ENCODE measurements at places on chromosomes 4 and X.

- DNase-seq: no peak
These were observed 54.1 kb downstream of the CCNI start for GRCh38 chr4:77021614-77022089.

- DNase-seq: no peak
These were observed 1323.4 kb downstream of the RAPGEF2 start for GRCh38 chr4:160426233-160426632.

DNA sequence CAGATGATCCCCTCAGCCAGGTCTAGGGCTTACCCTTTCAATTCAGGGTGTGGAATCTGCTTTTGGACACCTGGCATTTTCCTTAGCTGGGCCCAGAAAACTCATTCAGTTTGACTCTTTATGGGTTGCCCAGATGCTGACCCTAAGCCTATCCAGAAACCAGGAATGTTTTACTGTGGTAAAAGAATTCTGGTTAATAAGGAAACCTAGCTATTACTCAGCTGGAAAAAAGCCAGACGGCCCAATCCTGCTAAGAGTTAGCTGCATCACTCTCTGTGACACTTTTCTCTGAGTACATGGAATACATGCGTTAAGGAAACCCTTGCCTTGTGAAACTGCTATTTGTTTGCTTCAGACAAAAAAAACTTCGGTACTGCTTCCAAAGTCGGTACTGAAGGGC lies 28.0 kb downstream of the ING2 start:
- DNase-seq: no peak

GRCh38 chr4:10809905-10810304 lies 125.3 kb upstream of the CLNK start:
- DNase-seq: no peak

GRCh38 chrX:53288189-53288588 lies 6.8 kb upstream of the IQSEC2 start:
- DNase-seq: no peak

DNA sequence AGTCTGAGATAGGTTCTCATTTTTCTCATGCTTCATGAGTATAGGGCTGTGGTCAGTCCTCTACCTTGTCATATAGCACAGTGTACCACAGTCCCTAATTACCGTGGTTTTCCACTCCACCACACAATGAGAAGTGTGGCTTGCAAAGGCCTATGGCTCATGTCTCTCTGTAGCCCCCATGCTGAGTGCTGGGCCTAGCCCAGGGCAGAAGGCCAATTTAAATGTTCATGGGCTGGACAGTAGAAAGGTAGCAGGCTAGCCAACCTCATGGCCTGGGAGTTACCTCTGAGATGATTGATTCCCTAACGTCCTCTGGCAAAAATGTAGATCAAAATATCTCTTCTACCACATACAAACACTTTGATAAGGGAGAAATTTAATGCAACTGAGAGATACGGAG lies 222.5 kb downstream of the AFF2 start:
- no peak for DNase-seq

DNA sequence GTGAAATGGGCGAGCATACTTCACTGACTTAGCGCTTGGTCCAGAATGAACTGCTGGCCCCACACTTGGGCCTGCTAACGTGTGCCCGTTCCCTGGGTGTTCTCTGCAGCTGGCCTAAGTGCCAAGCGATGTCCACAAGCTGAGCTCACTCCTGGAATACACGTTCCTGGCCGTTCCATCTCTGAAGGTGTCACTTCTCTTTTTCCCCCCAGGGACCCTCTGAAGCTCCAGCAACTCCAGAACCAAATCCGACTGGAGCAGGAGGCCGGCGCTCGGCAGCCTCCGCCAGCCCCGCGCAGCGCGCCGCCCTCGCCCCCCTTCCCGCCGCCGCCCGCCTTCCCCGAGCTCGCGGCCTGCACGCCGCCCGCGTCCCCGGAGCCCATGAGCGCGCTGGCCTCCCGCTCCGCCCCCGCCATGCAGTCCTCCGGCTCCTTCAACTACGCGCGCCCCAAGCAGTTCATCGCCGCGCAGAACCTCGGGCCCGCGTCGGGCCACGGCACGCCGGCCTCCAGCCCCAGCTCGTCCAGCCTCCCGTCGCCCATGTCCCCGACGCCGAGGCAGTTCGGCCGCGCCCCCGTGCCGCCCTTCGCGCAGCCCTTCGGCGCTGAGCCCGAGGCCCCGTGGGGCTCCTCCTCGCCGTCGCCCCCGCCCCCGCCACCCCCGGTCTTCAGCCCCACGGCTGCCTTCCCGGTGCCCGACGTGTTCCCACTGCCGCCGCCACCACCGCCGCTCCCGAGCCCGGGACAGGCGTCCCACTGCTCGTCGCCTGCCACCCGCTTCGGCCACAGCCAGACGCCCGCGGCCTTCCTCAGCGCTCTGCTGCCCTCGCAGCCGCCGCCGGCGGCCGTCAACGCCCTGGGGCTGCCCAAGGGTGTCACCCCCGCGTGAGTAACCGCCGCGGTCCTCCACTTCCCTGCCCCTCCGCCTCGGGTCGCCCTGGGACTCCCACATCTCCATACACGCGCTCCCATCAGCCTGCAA lies 132.3 kb downstream of the CBR4 start:
- no peak for DNase-seq

GRCh38 chrX:38225093-38225492 lies 4.4 kb upstream of the SRPX start:
- no peak for DNase-seq
